Globus pallidus (tissue), 1 donor: ENCODE measurements at places on chromosomes 5 and 9.

- DNase-seq, result no peak
These were observed 149.6 kb downstream of the DROSHA start for GRCh38 chr5:31382051-31382878.

DNA sequence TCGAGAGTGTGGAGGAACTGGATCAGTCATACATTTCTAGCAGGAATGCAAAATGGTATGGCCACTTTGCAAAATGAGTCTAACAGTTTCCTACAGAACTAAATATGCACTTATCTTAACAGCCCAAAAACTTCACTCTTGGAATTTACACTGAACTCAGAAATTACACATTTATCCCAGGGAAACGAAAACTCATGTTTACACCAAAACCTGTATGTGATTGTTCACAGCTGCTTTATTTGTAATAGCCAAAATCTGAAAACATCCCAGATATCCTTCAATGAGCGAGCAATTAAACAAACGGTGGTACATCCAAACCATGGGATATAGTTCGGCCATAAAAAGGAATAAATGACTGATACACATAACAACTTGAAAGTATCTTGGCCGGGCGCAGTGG lies 62.0 kb downstream of the RNF130 start:
- no peak for DNase-seq

- peak; percentile 40 for DNase-seq
These were observed 60.0 kb upstream of the TUT7 start for GRCh38 chr9:86413971-86414880.

DNA sequence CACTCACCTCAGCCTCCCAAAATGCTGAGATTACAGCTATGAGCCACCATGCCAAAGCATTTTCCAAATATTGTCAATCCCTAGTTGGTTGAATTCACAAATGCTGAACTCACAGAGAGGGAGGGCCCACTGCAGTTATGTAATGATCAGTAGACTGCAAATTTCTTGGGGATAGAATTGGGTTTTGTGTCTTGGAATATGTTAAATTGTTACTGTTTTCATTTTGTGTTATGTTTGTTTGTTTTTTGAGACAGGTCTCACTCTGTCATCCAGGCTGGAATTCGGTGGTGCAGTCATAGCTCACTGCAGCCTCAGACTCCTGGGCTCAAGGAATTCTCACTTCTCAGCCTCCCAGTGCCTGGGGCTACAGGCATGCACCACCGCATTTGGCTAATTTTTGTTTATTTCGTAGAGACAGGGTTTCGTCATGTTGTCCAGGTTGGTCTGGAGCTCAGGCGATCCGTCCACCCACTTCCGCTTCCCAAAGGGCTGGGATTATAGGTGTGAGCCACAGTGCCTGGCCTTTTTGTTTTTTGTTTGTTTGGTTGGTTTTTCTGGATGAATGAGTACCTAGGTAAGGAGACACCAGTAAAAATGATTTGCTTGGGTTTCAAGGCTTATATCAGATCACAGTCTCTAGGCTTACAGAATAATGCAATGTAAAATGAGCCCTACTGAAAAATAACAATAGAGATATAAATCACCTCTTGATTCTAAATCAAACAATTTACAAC lies 31.5 kb upstream of the LMNB1 start:
- DNase-seq, result no peak

- DNase-seq, result no peak
These were observed 174.0 kb downstream of the IRX2 start for GRCh38 chr5:2577312-2578036.

- DNase-seq, result no peak
These were observed 895.9 kb downstream of the TLE4 start for GRCh38 chr9:80467632-80468031.

DNA sequence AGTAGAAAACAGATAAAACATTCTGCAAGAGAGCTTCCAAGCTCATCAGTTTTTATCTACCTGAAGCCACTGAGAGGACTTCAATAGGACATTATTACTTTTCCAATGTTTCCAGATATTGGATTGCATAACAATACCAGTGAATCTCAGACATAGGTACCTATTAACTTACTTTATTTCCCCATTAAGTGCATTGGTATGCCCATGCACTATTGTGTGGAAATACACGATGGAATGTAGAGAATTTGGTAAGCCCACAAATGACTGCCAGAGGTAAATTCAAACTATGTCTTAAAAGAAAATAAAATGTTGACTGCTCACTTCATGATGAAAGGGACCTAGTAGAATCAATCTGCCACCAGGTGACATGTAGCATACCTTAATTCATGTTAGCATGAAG lies 48.1 kb upstream of the PRR16 start:
- no peak for DNase-seq
